Posterior cingulate gyrus (tissue), 11 donors: ENCODE measurements at places on chromosomes 5 and 9.

- DNase-seq, result no peak
These were observed 48.8 kb downstream of the MLANA start for GRCh38 chr9:5939530-5939929.

DNA sequence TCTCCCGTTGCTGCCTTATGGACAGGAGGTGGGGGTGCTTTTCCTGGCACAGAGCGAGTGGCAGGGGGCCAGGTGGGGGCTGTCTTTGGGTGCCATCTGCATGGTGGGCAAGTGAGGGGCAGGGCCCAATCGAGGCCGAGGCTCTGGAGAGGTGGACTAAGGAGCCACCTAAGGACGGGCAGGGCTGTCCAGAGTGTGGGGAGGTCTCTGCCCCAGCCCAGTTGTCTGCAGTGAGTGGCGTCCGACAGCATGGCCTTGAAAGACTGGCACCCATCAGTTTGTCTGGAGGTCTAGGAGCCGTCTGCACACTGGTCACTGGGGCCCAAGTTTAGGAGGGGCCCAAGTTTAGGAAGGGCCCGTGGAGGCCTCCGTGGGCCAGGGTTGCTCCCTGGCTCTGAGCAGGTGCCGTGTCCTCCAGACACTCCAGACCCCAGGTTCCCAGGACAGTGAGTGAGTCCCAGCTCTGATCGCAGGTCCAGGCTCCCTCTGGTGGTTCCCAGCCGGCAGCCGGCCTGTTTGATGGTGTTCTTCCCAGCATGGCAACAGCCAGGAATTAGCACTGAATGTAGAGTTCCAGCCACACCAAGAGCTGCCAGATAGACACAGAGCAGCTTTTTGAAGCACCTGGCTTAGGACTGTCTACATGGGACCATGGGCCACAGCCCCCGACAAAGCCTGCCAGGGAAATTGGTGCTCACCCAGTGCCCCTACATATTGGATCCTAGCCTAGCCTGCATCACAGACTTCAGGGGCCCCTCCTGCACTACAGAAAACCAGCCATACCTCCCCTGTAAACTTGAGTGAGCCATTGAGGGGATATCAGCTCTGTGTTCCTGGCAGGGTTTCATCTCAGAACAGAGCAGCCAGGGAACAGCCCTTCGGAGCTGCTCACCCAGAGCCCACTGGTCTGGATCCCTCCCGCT lies 120.9 kb downstream of the WNK2 start:
- peak; percentile 63 for DNase-seq

DNA sequence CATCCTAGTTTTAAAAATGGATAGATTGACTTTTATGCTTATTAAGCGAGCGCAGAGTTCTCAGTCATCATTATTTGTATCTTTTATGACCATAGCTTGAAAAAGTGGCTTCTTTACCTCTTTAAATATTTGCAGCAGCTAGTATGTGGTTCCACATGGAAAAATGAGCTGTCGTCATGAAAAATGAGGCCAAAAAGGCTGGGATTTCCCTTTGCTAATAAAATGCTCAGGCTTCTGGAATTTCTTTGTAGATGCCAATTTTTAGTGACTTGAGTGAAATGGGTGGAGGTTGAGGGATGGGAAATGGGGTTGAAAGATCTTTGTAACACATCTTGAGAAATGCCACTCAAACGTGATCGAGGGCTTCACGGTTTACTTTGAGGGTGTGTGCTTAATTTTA lies 35.2 kb downstream of the RAI14 start:
- DNase-seq, result no peak

GRCh38 chr5:153671653-153672346 lies 181.3 kb downstream of the GRIA1 start:
- DNase-seq, result no peak

DNA sequence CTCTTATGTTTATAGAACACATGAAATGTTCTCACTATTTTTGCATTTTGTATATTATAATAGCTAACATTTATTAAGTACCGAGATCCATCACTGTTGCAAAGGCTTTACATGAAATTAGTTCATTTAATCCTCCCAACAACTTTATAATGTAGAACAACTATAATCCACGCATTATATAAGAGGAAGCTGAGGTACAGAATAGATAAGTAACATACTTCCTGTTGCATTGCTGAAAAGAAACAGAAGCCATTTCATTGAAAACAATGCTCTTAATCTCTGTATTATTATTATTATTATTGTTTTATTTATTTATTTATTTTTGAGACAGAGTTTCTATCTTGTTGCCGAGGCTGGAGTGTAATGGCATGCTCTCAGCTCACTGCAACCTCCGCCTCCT lies 7.9 kb upstream of the INSYN2B start:
- DNase-seq, result no peak

DNA sequence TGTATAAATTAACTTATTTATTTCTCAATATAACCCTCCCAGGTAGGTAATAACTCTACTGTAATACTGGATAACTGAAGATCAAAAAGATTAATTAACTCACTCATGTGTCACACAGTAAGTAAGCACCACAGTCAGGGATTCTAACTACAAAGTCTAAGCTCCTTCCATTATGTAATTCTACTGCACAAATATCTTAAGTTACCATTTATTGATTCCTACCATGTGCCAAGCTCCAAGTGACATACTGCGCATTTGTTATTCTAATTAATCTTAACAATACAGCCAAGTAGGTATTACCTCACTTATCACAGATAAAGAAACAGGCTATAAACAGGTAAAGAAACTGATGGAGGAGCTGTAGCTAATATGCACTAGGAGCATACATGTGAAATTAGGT lies 58.3 kb downstream of the RANBP6 start:
- DNase-seq, result no peak

- DNase-seq, result no peak
These were observed 208.8 kb downstream of the KIF4B start for GRCh38 chr5:155222393-155222792.

DNA sequence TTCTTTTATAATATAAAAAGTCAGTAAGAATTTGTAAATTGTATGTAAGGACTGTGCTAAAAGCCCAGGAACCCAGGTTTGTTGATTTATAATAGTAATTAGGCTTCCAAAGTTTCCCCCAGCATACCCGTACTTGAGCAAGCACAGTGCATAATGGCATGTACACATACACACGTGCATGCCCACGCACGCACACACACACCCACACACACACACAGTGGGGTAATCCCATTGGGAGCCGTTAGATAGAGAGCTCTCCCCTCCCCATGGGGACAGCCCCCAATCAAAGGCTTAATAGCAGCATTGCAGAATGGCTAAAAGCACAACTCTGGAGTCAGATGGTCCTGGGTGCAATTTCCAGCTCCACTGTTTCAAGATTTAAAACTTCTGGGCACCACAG lies 319.7 kb upstream of the RFX3 start:
- DNase-seq, result no peak

DNA sequence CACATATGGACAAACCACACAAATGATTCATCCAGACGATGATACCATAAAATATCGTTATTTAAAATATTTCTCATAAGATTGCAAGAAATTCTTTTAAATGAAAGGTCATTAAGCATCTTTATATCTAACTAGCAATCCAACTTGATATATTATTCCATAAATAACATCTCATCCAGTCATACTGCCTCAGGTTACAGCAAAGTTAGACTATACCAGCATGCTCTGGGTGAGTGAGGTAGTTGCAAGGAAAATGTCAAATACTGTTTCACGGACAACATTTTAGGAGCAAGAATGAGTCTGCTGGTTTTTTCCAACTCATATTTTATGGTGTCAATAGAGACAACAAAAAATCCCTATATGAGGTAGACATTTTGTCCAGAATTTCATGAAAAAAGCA lies 200.9 kb upstream of the TRPM3 start:
- no peak for DNase-seq

GRCh38 chr5:10583663-10584572 lies 20.0 kb downstream of the ANKRD33B start:
- no peak for DNase-seq

GRCh38 chr9:130824643-130825350 lies 10.3 kb upstream of the ABL1 start:
- DNase-seq, result no peak

- DNase-seq, result no peak
These were observed 587.0 kb upstream of the ADAMTS16 start for GRCh38 chr5:4553130-4553529.

DNA sequence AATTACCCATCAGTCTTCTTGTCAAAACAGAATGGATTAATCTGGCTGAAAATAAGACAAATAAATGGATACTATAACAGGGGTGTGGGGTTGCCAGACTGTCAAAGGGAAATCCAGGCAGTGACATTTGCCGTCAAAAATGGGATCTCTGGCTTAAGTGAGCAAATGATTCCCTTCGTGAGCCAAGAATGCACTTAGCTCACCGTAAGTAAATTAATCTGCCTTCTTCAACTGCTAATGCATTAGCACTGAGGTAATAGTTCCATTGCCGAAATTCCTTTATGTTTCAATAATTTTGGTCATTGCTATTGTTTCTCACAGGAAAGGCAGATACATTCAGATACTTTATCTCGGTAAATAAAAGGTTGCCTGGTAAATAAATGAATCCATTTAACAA lies 377.8 kb downstream of the KIAA0825 start:
- DNase-seq, result no peak

DNA sequence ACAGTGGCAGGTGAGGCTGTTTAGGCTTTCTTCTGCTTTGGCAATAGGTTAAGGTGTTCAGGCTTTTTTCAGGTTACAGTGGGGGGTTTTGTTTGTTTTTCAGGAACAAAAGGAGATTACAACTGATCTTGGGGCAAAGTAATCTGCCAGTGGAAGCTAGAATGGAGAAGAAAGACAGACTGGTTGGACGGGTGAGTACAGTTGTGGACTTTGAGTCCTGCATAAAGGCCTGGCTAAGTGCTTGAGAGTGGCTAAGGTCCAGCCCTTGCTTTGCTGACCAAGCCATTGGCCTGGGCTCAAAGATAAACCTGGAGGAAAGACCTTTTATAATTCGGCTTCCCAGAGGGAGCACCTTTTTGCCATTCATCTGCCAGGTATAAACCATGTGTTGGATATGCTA lies 63.1 kb downstream of the MTMR12 start:
- no peak for DNase-seq
